ENCODE measurements at places on chromosomes 12 and 14.

DNA sequence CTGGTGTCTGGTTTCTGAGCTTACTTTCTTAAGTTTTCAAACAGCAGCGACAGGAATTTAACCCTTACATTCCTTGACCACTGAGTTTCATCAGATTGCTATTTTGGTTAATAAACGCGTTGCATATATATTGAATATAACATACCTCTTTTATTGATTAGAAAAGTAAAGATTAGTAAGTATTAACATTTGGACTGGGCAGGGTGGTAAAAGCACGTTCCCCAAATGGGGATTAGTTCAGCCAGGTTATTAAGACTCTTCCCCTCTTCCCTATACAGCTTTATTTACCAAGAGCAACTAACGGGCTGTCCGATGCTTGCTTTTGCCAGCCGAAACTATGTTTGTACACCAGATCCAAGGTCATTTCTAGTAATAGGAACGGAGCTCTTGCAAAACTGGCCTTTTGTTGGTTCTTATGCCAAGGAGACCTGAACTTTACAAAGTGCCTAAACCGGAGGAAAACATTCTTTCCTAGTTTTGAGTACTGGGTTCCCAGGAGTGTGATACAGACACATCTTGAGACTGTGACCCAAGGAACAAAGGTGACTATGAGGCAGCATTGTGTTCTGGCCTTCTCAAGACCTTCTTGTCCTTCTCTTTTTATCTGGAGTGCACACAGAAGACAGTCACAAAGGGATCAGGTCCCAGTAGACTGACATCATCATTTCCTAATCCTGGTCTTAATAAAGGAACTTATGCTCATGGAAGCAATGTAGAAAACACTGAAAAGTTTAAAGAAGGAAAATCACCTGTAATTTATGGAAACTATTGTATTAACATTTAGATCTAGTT, 2.6 kb downstream of the GLRX5 start:
- DNase-seq = no peak

DNA sequence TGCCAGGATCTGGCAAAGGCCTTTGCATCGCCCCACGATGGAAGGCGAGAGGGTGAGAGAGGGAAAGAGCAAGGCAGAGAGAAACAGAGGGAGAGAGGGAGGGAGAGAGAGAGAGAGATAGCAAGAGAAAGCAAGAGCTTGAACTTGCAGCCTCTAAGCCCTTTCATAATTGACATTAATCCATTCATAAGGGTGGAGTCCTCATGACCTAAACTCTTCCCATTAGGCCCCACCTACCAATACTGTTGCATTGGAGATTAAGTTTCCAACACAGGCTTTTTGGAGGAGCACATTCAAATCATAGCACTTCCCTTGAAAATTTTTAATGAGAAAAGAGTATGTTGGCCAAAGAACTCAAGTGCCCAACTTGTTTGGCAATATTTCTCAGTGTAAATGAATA, 48.6 kb upstream of the ZDHHC17 start:
- no peak for DNase-seq

GRCh38 chr14:67508956-67509355, 20.4 kb upstream of the TMEM229B start:
- no peak for DNase-seq

- no peak for DNase-seq
These were observed 18.0 kb downstream of the BICD1 start for GRCh38 chr12:32124637-32125036.

DNA sequence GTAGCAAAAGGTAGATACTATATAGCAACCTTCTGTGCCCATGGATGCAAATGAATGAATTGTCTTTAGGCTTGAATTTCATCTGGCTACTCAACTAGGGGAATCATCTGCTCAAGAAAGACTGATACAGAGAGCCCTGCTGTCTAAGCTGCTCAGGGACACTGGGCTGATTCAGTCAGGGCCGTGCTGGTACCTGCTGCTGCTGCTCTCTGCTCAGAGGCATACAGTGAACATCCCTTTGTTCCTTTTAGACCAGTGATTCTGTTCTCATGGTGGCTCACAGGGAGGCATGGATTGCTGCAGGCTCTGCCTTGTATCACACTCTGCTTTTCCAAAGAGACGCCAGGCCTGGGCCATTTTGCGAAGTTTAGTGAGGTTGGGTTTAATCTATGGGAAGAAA, 14.1 kb downstream of the EIF2B2 start:
- no peak for DNase-seq

DNA sequence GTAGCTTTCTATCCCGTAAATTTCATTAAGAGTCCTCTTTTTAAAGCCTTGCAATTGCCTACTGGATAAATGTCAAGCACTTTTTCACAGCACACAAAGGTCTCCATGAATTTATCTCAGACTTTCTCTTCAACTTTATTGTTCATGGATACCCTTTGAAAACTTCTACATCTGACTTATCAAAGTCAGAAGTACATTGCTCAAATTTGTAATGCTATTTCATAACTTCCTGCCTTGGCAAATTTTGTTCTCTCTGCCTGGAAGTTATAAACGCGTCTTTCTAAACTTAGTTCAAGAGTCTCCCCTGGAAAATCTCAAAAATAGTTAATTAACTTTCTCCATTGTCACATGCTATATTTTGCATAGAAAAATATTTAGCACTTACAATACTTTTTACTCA, 55.9 kb upstream of the RERGL start:
- DNase-seq = peak; percentile 74

- no peak for DNase-seq
These were observed 276.2 kb downstream of the EMP1 start for GRCh38 chr12:13472690-13473089.

- DNase-seq = no peak
These were observed 5.2 kb downstream of the GPX2 start for GRCh38 chr14:64937171-64937820.

GRCh38 chr14:80395031-80395430, 183.7 kb upstream of the DIO2 start:
- no peak for DNase-seq

GRCh38 chr12:53660041-53660440, 15.8 kb downstream of the ATP5MC2 start:
- no peak for DNase-seq

DNA sequence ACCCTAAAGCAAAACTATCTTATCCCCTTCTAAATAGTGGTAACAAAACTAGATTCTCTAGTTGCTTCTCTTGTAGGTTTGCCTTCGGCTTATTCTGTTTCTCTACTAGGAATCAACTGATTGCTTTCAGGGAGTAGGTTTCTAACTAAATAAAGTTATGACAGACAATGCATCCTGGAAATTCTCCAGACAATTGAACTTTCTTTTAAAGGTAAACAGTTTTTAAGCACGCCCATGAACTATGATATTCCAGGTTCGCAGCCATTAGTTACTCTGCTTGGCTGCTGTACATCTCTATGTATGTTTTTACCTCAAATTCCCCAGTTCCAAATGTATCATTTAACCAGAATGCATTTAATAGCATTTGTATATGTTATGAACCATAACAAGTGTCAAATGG, 23.9 kb downstream of the EIF2S3B start:
- DNase-seq = no peak

DNA sequence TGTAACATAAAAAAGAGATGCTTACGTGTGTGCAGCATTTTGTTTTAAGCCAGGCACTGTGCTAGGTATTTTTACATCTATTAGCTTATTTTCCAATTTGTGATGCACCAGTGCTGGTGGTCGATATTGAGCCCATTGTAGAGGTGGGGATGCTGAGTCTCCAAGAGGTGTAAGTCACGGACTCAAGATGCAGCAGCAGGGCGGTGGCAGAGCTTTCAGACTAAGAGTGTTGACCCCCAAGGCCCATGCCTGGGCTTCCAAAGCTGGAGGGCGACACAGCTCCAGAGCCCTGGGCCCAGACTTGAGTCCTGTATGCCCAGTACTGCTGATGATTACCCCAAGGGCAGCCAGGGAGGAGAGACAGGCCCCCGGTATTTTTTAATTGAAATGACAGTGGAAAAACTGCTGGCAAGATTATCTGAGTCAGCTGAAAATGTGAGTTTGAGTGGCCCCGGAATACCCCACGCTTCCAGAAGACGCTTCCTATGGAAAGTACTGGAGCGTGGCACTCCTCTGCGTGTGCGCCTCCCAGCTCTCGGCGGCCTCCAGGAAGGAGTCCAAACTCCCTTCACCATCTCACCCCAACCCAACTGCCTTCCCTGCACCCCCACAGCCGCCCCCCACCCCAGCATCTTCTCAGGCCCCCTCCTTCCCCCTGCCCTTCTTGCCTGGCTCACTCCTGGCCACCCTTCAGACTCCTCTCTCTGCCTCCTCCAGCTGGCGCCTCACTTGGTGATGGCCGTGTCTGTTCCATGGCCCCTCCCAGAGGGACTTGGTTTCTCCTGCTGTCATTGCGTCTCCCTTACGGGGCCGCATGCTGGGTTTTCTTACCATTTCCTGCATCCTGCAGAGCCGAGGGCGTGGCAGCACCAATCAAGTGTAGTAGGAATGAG, 40.7 kb downstream of the ELK3 start:
- DNase-seq = no peak

DNA sequence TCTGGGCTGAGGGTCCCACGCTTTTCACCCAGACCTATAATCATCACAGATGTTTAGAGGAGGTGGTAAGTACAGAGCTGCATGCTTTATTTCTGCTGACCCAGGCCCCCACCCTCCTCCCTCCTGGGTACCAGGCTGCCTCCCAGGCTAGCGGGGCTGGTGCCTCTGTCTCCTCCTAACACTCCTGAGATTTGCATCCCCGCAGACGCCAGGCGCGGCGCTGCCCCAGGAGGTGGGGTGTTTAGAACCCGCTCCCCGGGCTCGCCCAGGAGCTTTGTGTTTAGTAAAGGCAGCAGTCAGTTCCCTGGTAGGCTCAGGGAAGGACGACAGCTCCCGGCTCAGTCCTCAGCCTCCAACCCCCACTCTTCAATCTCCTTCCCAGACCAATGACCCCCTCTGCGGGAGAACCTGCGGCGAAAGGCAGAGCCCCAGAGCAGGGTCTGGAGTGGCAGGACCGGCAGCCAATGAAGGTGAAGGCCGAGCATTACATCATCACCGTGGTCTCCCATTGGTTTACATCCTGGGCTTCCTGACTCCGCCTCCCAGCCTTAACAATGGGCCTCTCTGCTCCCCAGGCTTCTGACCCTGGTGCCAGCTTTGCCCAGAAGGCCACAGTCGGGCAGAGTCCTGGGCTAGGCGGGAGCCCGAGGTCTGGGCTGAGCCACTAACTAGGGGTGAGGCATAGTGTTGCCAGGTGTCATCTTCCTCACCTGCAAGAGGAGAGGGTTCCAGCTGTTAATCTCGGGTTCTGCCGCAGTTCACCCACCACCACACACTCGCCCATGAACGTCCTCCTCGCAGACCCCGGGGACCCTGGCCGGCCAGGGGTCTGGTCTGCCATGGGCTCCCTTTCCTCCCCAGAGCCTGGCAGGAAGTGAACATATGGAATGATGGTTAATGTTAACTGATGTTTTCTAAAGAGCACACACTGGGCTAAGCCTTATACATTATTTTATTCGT, 57.5 kb downstream of the CALM1 start:
- DNase-seq = no peak

GRCh38 chr14:93078870-93079269, 36.9 kb downstream of the ITPK1 start:
- no peak for DNase-seq

DNA sequence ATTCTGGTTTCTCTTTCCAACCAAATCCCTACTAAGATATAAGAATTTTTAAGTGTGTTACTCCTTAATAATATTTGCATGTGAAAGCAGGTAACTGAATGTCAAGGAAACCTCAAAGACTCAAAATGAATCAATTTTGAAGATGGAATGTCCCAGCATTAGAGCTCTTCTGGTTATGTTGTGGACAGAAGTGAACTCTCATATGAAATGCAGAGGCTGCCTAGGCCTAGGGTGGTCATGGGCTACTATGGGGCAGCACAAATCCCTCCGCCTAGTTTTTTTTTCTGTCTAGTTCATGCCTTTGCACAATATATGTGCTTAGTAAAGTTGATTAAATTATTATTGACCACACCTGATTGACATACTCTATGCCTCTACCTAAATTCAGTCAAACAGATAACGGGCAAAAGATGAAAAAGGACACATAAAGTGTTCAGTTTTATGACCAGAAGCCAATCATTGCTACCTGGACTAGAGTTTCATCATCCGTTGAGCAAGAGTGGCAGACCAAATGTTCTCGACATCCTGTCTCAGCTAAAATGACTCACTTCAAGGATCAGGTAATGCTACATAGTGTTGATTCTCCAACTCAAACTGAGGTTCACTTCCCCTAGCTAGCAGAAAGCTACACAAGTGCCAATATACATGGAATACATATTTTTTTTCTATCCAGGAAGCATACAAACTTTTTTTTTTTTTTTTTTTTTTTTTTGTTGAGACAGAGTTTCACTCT, 1211.4 kb downstream of the VRK1 start:
- DNase-seq = no peak

GRCh38 chr14:96246539-96246847, 9.5 kb upstream of the BDKRB1 start:
- no peak for DNase-seq

GRCh38 chr12:80752464-80752863, 35.8 kb downstream of the MYF5 start:
- DNase-seq = no peak

GRCh38 chr12:16437281-16437816, 89.9 kb downstream of the MGST1 start:
- no peak for DNase-seq

DNA sequence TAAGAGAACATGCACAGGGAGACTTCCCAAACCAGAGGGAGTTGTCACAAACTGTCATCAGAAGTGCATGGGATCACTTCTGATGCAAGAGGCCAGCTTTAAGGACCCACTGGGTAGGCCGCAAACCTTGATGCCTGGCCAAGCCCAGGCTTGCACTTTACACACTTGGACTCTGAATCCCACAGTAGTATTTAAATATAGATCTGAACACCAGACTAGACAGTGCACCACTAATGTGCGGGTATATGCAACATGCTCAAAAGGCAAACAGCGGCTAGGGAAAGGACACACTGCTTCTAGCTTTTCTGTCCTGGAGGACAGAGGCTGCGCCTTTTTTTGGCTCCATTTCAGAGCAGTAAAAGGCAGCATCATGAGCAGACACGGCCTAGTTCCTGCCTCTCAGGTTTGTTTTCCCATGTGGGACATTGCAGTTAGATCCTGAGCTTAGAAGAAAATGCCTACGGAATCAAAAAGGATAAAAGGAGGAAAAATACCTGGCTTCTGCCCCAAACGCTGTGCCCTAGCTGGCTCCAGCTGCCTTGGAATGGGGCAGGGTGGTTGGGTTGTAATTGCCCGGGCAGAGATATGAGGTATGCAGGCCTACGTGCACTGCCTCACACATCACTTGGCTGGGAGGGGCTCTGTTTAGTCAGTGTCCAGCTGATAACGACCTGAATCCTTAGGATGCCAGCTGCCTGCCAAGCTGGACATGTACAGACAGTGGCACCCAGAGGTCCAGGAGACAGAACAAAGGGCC, 84.5 kb upstream of the EGLN3 start:
- DNase-seq = no peak

DNA sequence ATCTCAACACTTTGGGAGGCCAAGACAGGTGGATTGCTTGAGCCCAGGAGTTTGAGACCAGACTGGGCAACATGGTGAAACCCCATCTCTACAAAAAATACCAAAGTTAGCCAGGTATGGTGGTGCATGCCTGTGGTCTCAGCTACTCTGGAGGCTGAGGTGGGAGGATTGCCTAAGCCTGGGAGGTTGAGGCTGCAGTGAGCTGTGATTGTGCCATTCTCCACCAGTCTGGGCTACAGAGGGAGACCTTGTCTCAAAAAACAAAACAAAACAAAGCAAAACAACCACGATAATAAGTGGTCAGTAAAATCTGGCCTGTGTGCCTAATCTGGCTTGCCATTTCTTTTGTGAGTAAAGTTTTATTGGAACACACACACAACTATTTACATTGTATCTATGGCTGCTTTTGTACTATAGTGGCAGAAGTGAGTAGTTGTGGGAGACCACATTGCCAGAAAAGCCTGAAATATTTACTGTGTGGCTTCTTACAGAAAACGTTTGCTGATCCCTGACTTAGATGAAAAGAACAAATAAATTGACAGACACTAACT, 19.4 kb upstream of the KLRG1 start:
- no peak for DNase-seq

All from HL-60 (cell line).